Osteoblast (primary cell): ENCODE measurements at places on chromosomes 6 and 20. TPM values are rescaled to one million over a fixed set of nuclear protein-coding genes. Genes with fewer than 3 reads are reported as not detected.

DNA sequence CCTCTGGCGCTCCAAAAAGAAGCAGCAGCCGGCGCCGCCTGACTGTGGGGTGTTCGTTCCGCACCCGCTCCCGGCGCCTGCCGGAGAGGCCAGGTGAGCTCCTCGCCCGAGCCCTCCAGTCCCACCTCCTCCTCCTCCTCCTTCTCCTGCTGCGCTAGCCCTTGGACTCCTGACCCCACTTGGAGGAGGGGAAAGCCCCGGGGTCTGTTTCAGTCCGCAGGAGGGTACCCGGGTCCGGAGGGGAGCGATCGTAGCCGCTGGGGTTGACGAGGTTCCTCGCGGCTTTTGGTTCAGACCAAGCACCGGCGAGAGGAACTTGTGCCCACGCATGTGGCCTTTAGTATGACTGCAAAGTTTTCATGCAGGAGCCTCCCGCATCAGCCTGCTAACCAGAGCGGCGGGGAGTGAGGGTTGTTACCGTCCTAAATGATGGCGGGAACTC lies 493 bp downstream of the CRYBG1 start:
- no peak overlapping the region for H3K27ac ChIP-seq
- peak overlapping the region; percentile 65 for H3K4me3 ChIP-seq
- peaks cover 54% of the 10 kb centered on the region for H3K27me3 ChIP-seq
- peak; percentile 59 for DNase-seq
- H3K4me1 ChIP-seq, result peaks cover 5% of the 10 kb centered on the region
- no peaks in the 10 kb centered on the region for H3K36me3 ChIP-seq

PI16 gene
- total RNA-seq, result 1.8 TPM in 2 replicates

GRCh38 chr20:37535443-37536132 lies 7.9 kb upstream of the BLCAP start:
- H3K27me3 ChIP-seq, result peaks cover 8% of the 10 kb centered on the region
- no peak overlapping the region for H3K27ac ChIP-seq
- H3K4me1 ChIP-seq, result peaks cover 2% of the 10 kb centered on the region
- DNase-seq, result no peak
- no peak overlapping the region for H3K4me3 ChIP-seq
- H3K36me3 ChIP-seq, result no peaks in the 10 kb centered on the region

GRCh38 chr6:151870375-151870774 lies 62.9 kb downstream of the ESR1 start:
- no peaks in the 10 kb centered on the region for H3K36me3 ChIP-seq
- no peak overlapping the region for H3K27ac ChIP-seq
- no peak for DNase-seq
- H3K27me3 ChIP-seq, result no peaks in the 10 kb centered on the region
- no peak overlapping the region for H3K4me3 ChIP-seq

DNA sequence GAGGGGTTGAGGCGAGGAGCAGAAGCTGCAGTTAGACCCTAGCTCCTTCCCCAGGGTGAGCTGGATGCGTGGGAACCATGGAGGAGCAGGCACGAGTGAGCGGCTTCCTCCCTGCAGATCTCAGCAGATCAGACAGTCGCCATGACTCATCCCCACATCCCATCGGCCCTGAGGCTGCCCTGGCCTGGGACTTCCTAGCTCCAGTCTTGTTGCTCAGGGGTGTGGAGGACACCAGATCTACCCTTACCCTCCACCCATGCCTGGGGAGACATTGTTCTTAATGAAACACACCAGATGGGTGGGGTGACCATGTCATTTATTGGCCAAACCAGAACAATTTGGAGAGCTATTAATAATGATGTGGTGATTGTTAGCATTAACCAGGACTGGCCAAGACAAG lies 36.3 kb upstream of the TGM2 start:
- H3K36me3 ChIP-seq, result no peaks in the 10 kb centered on the region
- H3K27me3 ChIP-seq, result no peaks in the 10 kb centered on the region
- no peak overlapping the region for H3K4me3 ChIP-seq
- peak; percentile 96 for DNase-seq
- H3K4me1 ChIP-seq, result peaks cover 40% of the 10 kb centered on the region

GRCh38 chr6:100899202-100899601 lies 18.1 kb upstream of the ASCC3 start:
- DNase-seq, result no peak
- H3K4me3 ChIP-seq, result no peak overlapping the region
- no peaks in the 10 kb centered on the region for H3K4me1 ChIP-seq
- H3K27ac ChIP-seq, result no peak overlapping the region
- no peaks in the 10 kb centered on the region for H3K27me3 ChIP-seq

GRCh38 chr20:49366687-49367086 lies 88.8 kb upstream of the ZNFX1 start:
- no peaks in the 10 kb centered on the region for H3K4me1 ChIP-seq
- no peak overlapping the region for H3K4me3 ChIP-seq
- no peak for DNase-seq
- no peaks in the 10 kb centered on the region for H3K36me3 ChIP-seq
- no peak overlapping the region for H3K27ac ChIP-seq
- peaks cover 72% of the 10 kb centered on the region for H3K27me3 ChIP-seq

GRCh38 chr6:33622456-33623431 lies 1.6 kb downstream of the ITPR3 start:
- H3K27ac ChIP-seq, result no peak overlapping the region
- no peaks in the 10 kb centered on the region for H3K27me3 ChIP-seq
- no peaks in the 10 kb centered on the region for H3K36me3 ChIP-seq
- peaks cover 11% of the 10 kb centered on the region for H3K4me1 ChIP-seq
- peak overlapping the region; percentile 84 for H3K4me3 ChIP-seq

DNA sequence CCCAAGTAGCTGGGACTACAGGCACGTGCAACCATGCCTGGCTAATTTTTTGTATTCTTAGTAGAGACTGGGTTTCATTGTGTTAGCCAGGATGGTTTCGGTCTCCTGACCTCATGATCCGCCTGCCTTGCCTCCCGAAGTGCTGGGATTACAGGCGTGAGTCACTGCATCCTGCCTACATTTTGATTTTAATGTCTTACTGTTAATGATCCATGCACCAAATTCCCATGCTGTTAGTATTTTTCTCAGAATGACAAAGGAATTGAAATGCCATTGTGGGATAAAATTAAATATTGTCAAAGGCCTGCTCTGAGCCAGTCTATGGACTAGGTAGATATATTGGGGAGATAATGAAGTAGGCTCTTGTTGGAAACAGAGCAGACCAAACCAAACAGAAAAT lies 28.2 kb downstream of the CBFA2T2 start:
- no peak overlapping the region for H3K4me3 ChIP-seq
- H3K36me3 ChIP-seq, result no peaks in the 10 kb centered on the region
- H3K4me1 ChIP-seq, result peaks cover 17% of the 10 kb centered on the region
- no peak for DNase-seq

- H3K27ac ChIP-seq, result no peak overlapping the region
- DNase-seq, result peak; percentile 70
- no peak overlapping the region for H3K4me3 ChIP-seq
- H3K27me3 ChIP-seq, result no peaks in the 10 kb centered on the region
Observed at GRCh38 chr6:160116411-160116810, 5.2 kb upstream of the SLC22A1 start.

- H3K27me3 ChIP-seq, result no peaks in the 10 kb centered on the region
- no peaks in the 10 kb centered on the region for H3K4me1 ChIP-seq
- H3K27ac ChIP-seq, result no peak overlapping the region
Observed at GRCh38 chr20:14576196-14576877, 238.9 kb upstream of the FLRT3 start.

FILIP1 gene
- total RNA-seq, result under 0.01 and 0.29 TPM in 2 replicates

HCRTR2 gene
- total RNA-seq, result under 0.01 TPM in 1 of 2 replicates, not detected in the other

GID8 gene
- total RNA-seq, result 34.4 and 37.1 TPM in 2 replicates

LST1 gene
- 0.29 TPM in 1 of 2 replicates, not detected in the other for total RNA-seq

GRCh38 chr6:42278131-42278853 lies 60.6 kb upstream of the MRPS10 start:
- no peak overlapping the region for H3K4me3 ChIP-seq
- no peak overlapping the region for H3K27ac ChIP-seq
- peaks cover 33% of the 10 kb centered on the region for H3K4me1 ChIP-seq
- H3K27me3 ChIP-seq, result no peaks in the 10 kb centered on the region

DNA sequence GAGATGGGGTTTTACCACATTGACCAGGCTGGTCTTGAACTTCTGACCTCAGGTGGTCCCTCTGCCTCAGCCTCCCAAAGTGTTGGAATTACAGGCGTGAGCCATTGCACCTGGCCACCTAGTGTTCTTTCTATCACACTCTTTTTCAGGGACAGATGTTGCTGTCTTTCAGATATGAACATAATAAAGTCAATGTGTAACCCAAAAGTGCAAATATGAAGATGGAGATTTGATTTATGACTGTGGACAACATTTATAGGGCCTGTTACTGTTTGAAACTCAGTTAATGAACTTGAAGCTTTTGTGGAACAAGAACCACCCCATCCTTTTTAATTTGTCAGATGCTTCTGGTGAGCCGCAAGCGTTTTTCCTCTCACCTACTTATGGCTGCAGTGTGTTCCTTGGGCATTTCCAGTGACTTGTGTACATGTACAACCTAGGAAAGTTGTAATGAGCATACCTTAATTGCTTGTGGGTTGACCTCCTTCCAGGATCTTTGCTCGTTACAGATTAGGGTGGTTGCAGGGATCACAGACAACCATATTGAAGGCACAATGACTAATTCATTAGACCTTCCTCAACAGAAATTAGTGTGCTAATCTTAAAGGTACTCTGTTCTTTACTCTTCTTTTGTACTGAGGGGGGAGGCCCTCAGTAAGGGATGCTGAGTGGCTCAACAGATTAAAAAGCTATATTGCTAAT lies 6.8 kb downstream of the TBPL1 start:
- peaks cover 3% of the 10 kb centered on the region for H3K4me1 ChIP-seq
- no peak for DNase-seq
- no peaks in the 10 kb centered on the region for H3K27me3 ChIP-seq

C20orf144 gene
- total RNA-seq, result under 0.01 TPM in 2 replicates

DNA sequence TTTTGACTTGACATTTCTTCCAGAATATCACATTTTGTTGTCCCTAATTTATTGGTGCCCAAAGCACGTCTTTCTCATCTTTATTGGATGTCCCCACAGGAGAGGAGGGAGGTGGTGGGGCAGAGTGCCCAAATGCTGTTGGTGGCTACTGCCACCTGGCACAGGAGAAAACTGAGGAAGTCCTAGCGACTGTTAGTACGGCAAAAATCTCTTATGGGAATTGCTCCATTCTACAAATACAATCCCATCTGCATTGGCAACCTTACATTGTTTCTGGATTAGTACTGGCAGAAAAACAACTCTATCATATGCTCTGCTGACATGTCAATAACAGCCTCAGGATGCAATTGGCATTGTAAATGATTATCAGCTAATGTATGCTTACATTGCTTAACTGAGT lies 235.4 kb upstream of the IRAK1BP1 start:
- H3K27me3 ChIP-seq, result no peaks in the 10 kb centered on the region
- no peak overlapping the region for H3K4me3 ChIP-seq
- H3K4me1 ChIP-seq, result peaks cover 2% of the 10 kb centered on the region
- no peak overlapping the region for H3K27ac ChIP-seq
- no peaks in the 10 kb centered on the region for H3K36me3 ChIP-seq

DNA sequence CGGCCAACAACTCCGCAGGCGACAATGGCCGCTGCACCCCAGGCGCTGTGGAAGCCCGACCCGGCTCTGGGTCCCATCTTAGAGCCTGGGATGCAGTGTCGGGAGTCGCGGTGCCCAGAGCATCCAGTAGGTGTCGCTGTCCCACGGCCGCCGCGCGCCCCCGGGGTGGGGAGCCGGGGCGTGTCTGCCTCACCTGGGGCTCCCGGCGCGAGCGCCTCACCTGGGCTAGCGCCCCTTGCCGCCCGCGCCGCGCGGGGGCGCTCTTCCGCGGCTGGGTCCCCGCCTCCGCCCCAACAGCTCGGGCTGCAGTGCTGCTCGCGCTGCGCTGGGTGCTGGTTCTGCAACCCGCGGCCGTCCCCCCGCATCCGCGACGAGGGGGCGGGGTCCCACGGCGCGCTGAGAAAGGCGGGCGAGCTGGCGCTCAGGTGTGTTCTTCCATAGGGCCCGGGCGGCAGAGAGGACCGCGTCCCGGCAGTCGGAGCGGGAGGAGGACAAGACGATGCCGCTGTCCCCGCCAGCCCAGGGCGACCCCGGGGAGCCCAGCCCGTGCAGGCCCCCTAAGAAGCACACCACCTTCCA lies at the start of gene CRYBG1:
Gene CRYBG1, plus strand, starts transcription at position 308 of the 579 bp plus-strand sequence. Its CDS starts 192 bp downstream, at position 500.
- peaks cover 58% of the 10 kb centered on the region for H3K27me3 ChIP-seq
- peak within 1 kb of the TSS; percentile 65 for H3K4me3 ChIP-seq
- H3K27ac ChIP-seq, result no peak within 1 kb of the TSS
- peaks cover 5% of the 10 kb centered on the region for H3K4me1 ChIP-seq

DNA sequence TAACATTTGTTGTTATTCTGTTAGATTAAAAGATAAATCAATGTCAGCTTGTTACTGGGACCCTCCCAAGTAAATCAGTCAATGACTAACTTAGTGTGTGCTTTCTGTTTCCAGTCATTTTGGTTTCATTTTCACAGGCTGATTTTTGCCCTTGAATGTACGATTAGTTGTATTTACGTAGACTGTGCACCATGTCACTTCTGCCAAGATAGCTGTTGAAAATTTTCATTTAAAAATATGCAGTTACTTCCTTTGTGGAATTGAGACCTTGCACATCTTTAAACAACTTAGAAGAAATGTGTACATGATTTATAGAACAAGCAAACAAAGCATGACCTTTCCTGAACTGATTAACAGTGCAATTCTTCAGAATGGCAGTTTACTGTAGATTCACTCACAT lies 944.8 kb upstream of the CITED2 start:
- H3K4me1 ChIP-seq, result peaks cover 4% of the 10 kb centered on the region
- peak overlapping the region; percentile 38 for H3K4me3 ChIP-seq
- H3K36me3 ChIP-seq, result no peaks in the 10 kb centered on the region
- no peaks in the 10 kb centered on the region for H3K27me3 ChIP-seq

GRIK2 gene
- 0.29 and 0.72 TPM in 2 replicates for total RNA-seq

GRCh38 chr20:20393207-20394120 lies 25.6 kb downstream of the INSM1 start:
- H3K4me3 ChIP-seq, result no peak overlapping the region
- peaks cover 5% of the 10 kb centered on the region for H3K4me1 ChIP-seq
- no peaks in the 10 kb centered on the region for H3K27me3 ChIP-seq
- peak; percentile 85 for DNase-seq
- H3K36me3 ChIP-seq, result no peaks in the 10 kb centered on the region

SLC17A2 gene
- total RNA-seq, result not detected in 2 replicates

TTK gene
- 4.0 and 4.4 TPM in 2 replicates for total RNA-seq

DNA sequence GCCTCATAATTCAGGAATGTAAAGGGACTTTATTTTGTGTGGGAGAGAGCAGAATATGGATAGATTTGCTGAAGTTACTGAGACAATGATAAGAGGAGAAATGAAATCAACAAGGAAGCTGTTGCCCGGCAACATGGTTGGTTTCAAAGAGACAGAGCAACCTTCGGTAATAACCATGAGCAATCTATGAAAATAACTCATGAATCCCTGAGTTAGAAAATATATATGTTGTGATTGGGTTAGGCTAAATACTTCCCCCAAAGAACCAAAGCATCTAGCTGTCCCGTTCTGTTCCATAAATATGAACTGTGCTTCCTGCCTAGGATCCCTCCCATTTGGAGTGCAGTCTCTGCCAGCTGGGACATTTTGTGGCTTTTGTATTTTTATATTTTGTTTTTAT lies 23.1 kb downstream of the SERPINB1 start:
- H3K36me3 ChIP-seq, result no peaks in the 10 kb centered on the region
- peak overlapping the region; percentile 30 for H3K4me3 ChIP-seq
- H3K4me1 ChIP-seq, result peaks cover 20% of the 10 kb centered on the region
- peak overlapping the region; percentile 77 for H3K27ac ChIP-seq
- no peaks in the 10 kb centered on the region for H3K27me3 ChIP-seq

- DNase-seq, result no peak
- no peaks in the 10 kb centered on the region for H3K36me3 ChIP-seq
- no peak within 1 kb of the TSS for H3K27ac ChIP-seq
Observed at GRCh38 chr6:46921731-46922130, at the start of gene ADGRF5. ADGRF5 (minus strand) TSS chr6:46921938; CDS start chr6:46906762, 15,176 bp downstream.

TMEM74B gene
- not detected in 2 replicates for total RNA-seq

- H3K4me1 ChIP-seq, result no peaks in the 10 kb centered on the region
- DNase-seq, result no peak
- no peaks in the 10 kb centered on the region for H3K36me3 ChIP-seq
- no peaks in the 10 kb centered on the region for H3K27me3 ChIP-seq
Observed at GRCh38 chr6:156191895-156192294, 585.3 kb upstream of the ARID1B start.

SUMO4 gene
- 3.5 and 3.6 TPM in 2 replicates for total RNA-seq

JARID2 gene
- total RNA-seq, result 8.5 and 10.5 TPM in 2 replicates

UCKL1 gene
- 21.0 and 23.9 TPM in 2 replicates for total RNA-seq

DEFB132 gene
- total RNA-seq, result not detected in 2 replicates

LRRN4 gene
- not detected in 2 replicates for total RNA-seq
